Glutamatergic neuron (in vitro differentiated cells): ENCODE measurements at places on chromosomes 11 and 22. TPM values are rescaled to one million over a fixed set of nuclear protein-coding genes. Genes with fewer than 3 reads are reported as not detected.

DNA sequence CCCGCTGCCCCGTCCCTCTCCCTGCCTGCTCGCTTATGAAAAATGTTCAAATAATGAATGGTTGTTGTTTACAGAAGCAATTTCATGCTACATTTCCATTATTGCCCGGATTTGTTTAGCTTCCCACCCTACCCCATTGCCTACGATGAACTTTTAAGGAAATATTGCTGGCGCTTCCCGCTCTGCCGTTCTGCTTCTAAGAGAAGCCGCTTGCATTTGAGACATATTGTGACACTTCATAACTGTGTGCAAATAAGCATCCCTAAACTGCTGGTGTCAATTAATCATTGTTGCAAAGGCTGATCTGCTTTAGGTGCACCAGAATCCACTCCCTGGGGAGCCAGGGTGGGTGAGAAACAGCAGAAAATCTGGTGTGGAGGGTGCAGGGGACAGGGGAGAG, 52.3 kb upstream of the LMO1 start:
- no peak for DNase-seq
- no peaks in the 10 kb centered on the region for H3K36me3 ChIP-seq
- peaks cover 6% of the 10 kb centered on the region for H3K27me3 ChIP-seq
- peaks cover 15% of the 10 kb centered on the region for H3K4me1 ChIP-seq
- no peak overlapping the region for H3K27ac ChIP-seq
- H3K4me3 ChIP-seq, result no peak overlapping the region

GRCh38 chr11:114348200-114349191, 51.8 kb downstream of the C11orf71 start:
- no peaks in the 10 kb centered on the region for H3K36me3 ChIP-seq
- peak; percentile 28 for DNase-seq
- no peak overlapping the region for H3K27ac ChIP-seq
- H3K4me3 ChIP-seq, result no peak overlapping the region
- H3K4me1 ChIP-seq, result no peaks in the 10 kb centered on the region

DNA sequence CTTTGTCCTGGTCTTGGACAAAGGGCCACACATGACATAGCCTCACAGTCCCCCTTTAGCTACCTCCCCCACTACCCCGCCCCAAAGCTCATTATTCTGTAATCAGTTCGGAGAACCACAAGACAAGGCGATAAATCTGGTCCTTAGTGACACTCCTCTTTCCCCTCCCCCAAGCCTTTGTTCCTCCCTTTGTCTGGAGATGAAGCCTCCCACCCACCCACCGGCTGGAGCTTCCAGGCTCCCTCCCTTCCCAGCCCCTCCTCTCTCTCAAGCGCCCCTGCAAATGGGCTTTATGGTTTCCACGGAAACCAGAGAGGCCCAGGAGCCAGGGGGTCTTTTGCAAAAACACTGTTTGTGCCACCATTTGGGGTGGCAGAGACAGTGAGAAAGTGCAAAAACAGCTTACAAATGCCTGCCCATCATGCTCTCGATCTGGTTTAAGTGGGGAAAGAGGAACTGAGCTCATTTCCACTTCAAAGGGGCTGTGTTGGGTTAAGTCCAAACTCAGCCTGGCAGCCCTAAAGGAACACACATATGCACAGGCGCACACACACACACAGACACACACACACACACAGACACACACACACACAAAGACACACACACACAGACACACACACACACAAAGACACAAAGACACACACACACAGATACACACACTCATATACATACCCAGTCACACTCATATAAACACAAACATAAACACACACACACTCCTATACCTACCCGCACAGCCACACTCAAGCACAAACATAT, 23.5 kb downstream of the APLNR start:
- H3K27me3 ChIP-seq, result peaks cover 5% of the 10 kb centered on the region
- H3K36me3 ChIP-seq, result no peaks in the 10 kb centered on the region
- peaks cover 15% of the 10 kb centered on the region for H3K4me1 ChIP-seq
- no peak overlapping the region for H3K27ac ChIP-seq
- no peak overlapping the region for H3K4me3 ChIP-seq

DNA sequence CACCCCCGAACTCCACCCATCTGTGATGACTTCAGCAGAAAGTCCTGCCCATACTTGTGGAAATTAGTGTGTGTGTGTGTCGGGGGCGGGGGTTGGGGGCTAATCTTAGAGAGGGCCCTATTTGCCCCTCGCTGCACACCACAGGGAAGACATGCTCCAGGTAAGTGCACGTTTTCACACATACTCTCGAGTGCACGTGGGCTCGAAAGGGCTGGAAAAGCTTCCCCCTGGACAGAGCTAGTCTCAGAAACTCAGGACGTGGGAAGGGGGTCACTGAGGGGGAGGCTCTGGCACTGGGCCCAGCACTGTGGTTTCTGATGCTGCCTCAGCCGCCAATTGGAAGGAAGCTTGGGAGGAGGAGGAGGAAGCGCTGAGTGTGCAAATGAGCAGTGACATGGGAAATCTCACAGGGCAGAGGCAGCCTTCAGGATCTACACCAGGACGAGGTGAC, 40.7 kb upstream of the CD82 start:
- peaks cover 10% of the 10 kb centered on the region for H3K4me1 ChIP-seq
- no peak overlapping the region for H3K4me3 ChIP-seq
- no peak overlapping the region for H3K27ac ChIP-seq
- no peaks in the 10 kb centered on the region for H3K36me3 ChIP-seq

GRCh38 chr11:47857892-47858543, 9.9 kb upstream of the NUP160 start:
- no peak for DNase-seq
- no peak overlapping the region for H3K27ac ChIP-seq
- H3K27me3 ChIP-seq, result no peaks in the 10 kb centered on the region
- H3K4me3 ChIP-seq, result no peak overlapping the region

Gene RAG2
- total RNA-seq, result not detected
